ENCODE measurements at places on chromosomes 5 and 9.

DNA sequence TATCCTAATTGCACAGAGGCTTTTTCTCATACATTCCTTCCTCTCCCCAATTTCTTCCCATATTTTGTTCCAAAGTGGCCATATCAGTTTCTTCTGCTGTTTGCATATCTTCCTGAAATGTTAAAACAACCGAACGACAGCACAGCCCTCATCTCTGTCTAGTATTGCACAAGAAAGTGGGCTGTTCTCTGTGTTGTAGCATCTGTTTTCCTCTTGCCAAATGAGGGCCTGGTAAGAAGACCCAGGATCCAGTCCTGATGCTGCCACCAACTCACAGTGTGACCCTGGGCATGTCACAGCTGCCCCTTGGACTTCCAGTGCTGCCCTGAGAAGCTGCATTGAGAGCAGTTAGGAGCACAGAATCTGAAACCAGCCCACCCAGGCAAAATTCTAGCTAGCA lies 4.1 kb downstream of the SLC31A2 start:
- no peak for DNase-seq

- DNase-seq = no peak
Measured at GRCh38 chr9:18314316-18314715, 159.6 kb upstream of the ADAMTSL1 start.

DNA sequence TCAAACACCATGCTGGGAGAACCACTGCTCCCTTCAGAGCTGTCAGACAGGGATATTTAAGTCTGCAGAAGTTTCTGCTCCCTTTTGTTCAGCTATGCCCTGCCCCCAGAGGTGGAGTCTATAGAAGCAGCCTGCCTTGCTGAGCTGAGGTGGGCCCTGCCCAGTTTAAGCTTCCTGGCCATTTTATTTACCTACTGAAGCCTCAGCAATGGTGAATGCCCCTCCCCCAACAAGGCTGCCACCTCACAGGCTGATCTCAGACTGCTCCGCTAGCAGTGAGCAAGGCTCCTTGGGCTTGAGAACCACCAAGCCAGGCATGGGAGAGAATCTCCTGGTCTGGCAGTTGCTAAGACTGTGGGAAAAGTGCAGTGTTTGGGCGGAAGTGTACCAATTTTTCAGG lies 205.5 kb upstream of the PTGER4 start:
- DNase-seq = no peak

DNA sequence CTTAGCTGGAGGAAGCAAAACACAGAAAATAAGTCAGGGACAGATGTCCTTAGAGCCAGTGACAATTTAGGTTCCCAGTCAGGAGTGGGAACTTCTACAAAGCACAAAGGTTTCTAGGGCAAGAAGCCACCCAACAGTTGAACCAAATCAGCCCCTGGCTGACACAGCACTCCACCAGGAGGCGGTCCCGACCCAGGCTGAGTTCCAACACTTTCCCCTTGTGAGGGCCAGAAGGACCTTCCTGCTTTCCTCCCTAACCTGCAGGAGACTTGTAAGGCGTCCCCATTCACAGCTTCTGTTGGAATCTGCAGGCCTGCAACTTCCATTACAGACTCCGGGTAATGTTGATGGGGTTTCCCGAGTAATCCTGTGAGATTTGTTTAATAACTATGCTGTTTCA lies 416.4 kb upstream of the IRX1 start:
- DNase-seq = no peak

DNA sequence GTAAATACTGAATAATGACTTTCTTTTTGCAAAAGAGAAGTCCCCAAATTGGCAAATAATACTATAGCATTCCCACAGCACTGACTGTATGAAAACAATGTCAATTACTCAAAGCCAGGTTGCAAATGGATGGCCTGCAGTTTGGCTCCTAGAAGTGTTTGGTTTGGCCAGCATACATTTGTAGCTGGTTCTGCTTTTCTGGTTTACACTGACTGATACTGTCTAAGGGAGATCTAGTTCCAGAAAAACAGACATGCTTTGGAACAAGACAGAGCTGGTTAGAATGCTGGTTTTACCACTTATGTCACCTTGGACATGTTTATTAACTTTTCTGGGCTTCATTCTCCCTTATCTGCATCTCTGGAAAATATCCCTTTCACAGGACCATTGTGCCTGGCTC lies 81.5 kb upstream of the TRPM3 start:
- DNase-seq = no peak

- peak; percentile 38 for DNase-seq
Measured at GRCh38 chr9:104780796-104781395, 17.0 kb downstream of the NIPSNAP3B start.

- no peak for DNase-seq
Measured at GRCh38 chr9:92617951-92618510, 51.9 kb downstream of the IPPK start.

GRCh38 chr5:181215997-181216989 lies 6.8 kb upstream of the TRIM41 start:
- DNase-seq = no peak

DNA sequence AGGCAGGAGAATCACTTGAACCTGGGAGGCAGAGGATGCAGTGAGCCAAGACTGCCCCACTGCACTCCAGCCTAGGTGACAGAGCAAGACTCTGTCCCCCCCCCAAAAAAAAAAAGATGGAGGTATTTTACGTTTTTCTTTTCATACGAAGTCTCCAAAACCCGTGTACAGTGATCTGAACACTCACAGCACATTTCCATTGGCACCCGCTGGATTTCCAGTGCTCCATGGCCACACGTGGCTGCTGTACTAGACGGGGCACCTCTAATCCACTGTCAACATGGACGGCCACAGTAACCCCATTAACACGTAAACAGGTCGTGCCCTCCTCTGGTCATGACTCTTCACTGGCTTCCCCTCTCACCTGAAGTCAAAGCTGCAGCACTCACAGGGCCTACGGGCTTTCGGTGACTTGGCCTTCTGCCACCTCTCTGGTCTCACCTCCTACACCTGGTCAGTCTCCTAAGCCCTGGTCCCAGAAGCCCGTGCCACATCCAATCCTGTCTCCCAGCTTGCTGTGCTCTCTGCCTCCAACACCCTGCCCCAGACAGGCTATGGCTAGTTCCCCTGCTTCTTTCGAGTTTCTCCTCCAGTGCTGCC lies 22.1 kb downstream of the TBC1D9B start:
- no peak for DNase-seq

DNA sequence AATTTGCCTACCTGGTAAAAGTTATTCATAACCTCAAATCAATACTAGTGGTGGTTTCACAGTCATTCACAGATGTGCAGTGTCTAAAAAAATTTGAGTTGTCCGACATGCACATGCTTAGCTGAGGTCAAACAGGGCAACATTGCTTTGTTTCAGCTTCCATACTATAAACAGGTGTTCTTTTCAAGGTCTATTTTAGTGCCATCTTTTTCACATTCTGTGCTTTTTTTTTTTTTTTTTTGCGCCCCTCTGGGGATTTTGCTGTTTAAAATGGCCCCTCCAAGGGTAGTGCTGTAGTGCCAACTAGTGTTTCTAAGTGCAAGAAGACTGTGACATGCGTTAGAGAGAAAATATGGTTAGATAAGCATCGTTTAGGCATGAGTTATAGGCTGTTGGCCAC lies 14.5 kb downstream of the PHAX start:
- peak; percentile 82 for DNase-seq

DNA sequence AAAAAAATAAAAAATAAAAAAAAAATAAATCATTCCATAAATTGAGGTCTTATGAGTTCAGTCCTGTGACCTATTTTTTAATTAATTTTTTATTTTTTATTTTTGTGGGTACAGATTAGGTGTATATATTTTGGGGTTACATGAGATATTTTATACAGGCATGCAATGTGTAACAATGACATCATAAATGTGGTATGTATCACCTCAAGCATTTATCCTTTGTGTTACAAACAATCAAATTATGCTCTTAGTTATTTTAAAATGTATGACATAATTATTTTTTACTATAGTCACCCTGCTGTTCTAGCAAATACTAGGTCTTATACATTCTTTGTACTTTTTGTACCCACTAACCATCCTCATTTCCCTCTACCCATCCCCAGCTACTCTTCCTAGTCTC lies 537.9 kb downstream of the HINT1 start:
- no peak for DNase-seq

DNA sequence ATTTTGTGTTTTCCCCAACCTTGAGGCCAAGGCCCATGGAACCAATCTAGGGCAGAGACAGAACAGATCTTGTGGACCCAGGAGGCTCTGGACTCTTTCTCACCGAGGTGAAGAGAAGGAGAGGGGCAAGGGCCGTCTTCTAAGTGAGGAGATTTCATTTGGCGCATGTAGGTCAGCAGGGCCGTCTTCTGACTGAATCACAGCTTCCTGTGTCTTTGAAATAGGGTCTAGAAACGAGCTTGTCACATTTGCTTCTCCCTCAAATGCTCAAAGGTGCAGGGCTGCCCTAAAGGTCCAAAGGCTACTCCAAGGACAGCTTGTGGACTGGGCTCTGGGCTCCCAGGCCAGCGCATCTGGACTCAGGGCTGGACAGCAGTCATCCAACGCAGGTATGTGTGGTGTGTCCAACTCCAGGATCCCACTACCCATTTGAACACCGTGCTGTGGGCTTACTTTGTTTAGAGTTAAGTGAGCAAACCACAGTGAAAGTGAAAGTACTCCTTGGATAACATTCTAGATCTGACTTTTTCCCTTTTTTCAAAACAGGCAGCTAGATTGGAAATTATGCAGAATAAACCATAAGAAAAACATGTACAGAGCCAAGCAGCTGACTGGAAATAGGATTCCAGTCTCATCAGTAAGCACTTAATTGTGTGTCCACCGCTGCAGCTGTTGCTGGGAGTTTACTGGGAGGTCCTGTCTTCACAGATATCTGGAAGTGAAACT lies 357.0 kb downstream of the GADD45G start:
- DNase-seq = no peak

GRCh38 chr9:6450641-6451375 lies 37.8 kb downstream of the UHRF2 start:
- DNase-seq = no peak

GRCh38 chr5:59763541-59763940 lies 130.0 kb downstream of the PDE4D start:
- no peak for DNase-seq

- no peak for DNase-seq
Measured at GRCh38 chr9:14908295-14909180, 1.7 kb downstream of the FREM1 start.

GRCh38 chr5:169946743-169947295 lies 33.5 kb downstream of the INSYN2B start:
- DNase-seq = no peak

DNA sequence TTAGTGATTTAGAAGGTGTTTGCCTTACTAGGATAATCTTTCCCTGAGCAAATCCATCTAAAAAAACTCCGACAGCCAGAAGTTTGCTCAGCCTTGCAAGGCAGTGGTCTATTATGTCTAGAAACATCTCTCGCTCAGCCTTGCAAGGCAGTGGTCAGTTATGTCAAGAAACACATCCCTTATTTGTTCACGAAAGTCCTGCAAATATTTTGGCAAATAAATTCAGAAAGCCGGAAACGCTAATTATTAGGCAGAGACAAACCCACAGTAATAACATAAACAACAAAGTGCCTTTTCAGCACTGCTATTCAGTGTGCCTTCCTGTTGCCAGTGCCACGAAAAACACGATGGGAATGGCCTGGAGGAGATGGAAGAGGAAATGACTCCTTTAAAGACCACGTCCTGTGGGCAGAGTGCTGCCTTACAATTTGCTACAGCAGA lies 184.5 kb downstream of the GNAQ start:
- DNase-seq = no peak

DNA sequence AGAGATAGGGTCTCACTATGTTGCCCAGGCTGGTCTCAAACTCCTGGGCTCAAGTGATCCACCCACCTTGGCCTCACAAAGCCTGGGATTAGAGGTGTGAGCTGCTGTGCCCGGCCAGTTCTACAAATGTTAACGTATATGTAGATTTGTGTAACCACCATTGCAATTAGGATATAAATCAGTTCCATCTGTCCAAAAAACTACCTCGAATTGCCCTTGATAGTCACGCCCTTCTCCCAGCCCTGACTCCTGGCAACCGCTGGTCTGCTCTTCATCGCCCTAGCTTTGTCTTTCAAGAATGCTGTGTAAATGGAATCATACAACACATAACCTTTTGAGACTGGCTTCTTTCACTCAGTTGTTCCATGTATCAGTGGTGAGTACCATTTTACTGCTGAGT lies 46.1 kb upstream of the PPARGC1B start:
- no peak for DNase-seq

- DNase-seq = no peak
Measured at GRCh38 chr5:61525512-61526206, 193.6 kb downstream of the ZSWIM6 start.

- DNase-seq = no peak
Measured at GRCh38 chr5:132370181-132370970, 866 bp downstream of the SLC22A5 start.

DNA sequence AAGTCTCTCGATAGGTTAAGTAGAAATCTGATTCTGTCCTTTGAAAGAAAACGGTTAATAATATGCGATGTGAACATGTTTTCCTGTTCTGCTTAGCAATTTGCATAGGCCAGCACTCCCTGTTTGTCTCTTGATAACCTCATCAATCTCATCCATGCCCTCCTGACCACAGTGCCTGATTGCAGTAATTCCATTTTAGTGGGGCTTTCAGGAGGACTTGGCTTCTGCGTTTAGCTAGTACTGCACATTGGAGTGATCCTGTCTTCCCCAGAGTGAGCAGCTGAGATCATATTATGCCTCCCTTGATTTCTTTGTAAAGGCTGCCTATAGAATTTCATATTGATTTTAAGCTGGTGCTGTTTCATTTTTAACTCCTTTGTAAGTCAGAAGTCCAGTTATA lies 335.9 kb upstream of the ISL1 start:
- no peak for DNase-seq

DNA sequence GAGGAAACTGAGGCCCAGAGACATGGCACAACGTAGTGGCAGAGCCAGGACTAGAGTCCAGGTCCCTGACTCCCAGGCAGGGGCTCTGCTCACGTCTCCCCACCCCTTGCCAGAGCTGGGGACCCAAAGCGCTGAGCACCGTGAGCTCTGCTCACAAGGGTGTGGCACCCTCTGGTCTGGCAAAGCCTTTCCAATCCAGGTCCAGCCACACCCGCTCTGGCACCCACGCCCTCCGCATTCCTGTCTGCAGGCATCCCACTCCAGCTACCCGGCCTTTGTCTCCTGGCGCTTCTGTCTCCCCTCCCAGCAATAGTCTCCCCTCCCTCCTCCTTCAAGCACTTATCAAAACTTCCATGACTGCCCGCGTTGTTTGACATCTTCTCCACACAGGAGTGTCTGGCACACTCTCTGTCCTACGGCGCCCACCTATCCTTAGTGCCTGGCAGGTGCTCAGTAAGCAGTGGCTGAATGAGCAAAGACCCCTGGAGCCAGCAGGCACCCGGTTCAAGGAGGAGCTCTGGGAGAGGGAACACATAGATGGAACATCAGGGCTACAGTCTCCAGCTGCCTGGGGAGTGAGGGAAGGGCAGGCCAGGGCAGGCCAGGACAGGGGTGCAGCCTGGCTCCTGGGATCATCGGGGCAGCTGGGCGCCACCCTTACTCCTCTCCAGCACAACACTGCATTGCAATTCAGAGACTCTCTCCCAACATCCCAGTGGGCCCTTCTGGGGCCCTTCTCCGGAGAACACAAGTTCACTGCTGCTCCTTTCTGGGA lies 12.0 kb downstream of the HIGD2A start:
- no peak for DNase-seq

- peak; percentile 39 for DNase-seq
Measured at GRCh38 chr9:135905380-135906258, 1.7 kb downstream of the CAMSAP1 start.
